LoVo (cell line): ENCODE measurements at places on chromosomes 11 and 22.
A peak's percentile ranks its signal among the peaks of the same experiment; 100 is the strongest.

DNA sequence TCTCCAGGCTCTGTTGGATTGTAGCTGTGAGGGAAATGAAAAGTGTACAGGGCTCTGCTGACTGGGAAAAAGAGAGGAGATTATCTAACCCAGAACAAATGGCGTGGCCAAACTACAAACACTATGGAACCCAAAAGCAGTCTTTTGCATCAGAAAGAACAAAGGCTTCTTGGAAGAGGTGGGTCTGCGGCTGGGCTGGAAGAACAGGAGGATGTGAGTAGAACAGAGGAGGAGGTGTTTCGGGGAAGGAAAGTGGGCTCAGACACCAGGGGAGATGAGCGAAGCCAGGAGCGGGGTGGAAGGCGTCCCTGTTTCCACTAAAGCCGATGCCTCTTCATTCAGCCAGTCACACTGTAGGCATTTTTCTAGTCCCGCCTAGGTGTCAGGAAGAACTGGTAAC lies 12.0 kb downstream of the OVOL1 start:
- no peak for DNase-seq

- no peak for DNase-seq
Measured at GRCh38 chr11:68441466-68442230, 18.9 kb upstream of the PPP6R3 start.

DNA sequence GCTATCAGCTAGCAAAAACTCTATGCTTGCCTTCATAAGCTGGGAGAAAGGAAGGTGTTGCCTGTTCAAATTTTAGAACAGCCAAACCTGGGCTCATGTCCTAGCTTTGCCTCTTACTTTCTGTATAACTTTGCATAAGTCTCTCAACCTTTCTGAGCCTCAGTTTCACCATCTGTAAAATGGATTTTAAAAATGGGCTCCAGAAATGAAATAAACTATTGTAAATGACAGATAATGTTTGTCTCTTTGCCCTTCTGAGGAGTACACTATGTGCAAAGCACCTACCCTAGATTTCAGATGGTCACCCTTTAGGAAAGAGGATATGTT lies 68.7 kb downstream of the FAM168A start:
- DNase-seq, result no peak

GRCh38 chr11:78714539-78714938 lies 139.9 kb upstream of the NARS2 start:
- DNase-seq, result no peak

DNA sequence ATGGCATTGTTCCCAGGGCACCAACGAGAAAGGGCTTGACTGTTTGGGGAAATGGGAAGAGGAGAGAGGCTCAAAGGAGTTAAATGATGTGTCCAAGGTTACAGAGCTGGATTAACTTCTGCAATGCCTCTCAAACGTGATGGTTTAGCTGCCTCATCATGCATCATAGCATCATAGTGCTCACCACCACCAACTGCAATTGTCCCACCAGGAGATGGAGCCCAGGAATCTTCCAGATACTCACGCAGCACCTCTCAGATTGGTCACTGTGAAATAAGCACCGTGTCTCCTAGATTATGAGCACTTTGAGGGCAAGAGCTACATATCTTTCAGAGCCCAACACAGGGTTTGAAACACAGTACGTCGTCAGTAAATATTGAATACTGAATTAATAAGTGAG lies 69.2 kb downstream of the PRSS23 start:
- DNase-seq, result no peak

DNA sequence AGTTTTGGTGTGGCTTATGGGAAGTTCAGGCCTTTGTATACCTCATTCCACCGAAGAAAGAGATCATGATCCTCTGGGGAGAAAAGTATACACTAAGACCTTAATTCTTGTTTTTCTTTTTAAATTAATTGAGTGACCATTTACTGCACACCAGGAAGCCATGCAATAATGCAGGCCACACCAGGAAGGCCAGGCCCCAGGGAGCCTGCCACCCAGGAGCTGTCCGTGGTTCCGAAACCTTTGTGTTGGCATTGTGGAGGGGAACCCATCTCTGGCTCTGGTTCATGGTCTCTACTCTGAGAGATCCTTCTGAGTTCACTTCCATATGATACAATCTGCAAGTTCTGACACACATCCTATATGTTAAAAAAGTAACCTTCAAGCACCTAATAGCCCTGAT lies 291.8 kb downstream of the MIAT start:
- peak; percentile 24 for DNase-seq

DNA sequence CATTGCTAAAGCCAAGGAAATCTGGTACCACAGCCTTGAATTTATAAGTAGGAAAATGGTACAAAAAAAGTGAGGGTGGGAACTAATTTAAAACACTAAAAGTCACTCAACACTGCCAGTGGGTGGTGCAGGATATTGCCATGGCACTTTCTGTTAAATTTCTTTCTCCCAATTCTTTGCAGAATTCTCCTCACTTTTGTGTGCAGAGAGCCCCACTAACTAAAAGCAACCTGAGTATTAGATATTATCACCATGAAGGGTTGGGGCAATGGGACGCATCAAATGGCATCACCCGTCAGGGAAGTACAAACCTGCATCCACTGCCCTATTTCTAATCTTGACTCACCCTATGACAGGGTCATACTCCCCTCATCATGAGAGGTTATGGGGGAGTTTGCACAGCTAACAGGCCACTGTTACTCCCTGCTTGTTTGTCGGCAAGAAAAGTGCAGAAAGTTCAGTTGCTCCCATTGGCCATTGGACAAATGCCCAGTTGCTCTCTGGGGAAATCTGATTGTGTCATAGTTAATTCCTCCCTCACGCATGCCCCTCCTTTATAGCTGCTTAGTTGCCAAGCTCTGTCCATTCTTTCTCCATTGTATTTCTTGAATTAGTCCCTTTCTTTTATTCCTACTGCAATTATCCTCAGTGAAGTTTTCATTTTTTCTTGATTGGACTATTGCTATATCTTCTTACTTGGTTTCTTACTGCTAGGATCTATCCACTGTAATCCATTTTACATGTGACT lies 93.8 kb upstream of the BLID start:
- no peak for DNase-seq

DNA sequence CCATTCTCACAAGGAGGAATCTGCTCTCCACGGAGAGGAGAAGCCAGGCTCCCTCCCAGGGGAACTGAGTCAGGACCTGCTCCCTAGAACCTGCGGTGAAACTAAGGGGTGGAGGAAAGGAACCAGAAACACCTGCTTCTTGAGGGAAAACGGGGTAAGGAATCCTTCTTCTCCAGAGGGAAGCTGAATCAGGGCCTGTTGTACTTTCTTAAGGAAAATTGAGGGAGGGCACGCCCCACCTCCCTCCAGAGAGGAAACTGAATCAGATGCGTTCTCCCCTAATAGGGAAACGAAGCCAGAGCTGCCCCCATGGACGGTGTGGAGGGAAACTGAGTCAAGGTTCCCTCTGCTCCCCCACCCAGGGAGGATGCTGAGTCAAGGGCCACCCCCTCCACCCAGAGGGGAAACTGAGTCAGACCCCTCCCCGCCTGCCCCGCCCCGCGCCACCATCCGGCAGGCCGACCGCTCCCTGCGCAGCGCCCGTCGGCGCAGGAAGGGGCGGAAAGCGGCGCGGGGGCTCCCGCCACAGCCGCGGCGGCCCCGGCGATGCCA lies 393 bp downstream of the RELA start:
- DNase-seq, result no peak

- DNase-seq, result no peak
Measured at GRCh38 chr11:64870176-64870892, 8.1 kb downstream of the EHD1 start.

DNA sequence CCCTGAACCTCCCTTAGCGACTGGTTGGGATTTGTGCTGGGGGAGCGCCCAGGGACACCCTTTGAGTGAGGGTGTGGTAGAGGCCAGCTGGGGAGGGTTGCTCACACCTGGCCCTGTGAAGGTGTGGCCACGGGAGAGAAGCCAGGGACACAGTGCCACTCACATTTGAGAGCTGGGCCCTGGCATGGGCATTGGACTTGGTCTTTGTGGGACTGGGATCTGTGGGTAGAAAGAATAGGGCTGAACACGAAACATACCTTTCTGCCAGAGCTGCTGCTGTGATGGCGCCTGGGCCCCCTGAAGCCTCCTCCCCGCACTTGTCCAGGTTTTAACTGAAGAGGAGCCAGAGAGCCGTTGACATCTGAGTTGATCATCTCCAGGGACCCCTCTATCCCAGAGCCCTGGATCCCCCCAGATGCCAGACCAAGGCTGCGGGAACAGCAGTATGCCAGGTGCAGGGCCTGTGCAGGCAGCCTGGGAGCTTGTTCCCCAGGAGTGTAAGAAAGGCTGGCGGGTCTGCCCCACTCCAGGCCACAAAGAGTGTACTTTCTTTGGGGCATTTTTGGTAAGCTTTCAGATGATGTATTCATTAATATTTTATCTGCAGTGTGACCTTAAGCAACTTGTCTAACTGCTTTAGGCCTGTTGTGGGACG lies 284.1 kb downstream of the TBC1D22A start:
- DNase-seq, result no peak

GRCh38 chr11:650482-650881 lies 13.4 kb downstream of the DRD4 start:
- no peak for DNase-seq

DNA sequence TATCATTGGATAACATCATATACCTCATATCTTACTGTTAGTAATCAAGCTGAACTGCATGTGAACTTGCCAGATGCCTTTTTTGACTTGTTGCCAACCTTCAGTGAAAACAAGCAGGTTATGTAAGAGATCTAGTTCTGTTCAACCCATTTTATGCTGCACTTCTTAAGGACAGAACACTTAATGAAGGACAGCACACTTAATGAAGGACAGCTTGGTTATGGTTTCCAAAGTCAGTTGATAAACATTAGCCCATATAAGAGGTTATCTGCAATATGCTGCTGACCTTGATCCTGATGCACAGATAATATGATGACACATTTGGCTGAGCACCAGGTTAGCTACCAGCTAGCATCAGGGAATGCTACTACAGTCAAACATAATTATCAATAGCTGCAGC lies 358.7 kb upstream of the PDGFD start:
- DNase-seq, result no peak
